Natural killer cell (primary cell): ENCODE measurements at places on chromosomes 4 and X. TPM values are rescaled to one million over a fixed set of nuclear protein-coding genes. Genes with fewer than 3 reads are reported as not detected.
A peak's percentile ranks its signal among the peaks of the same experiment; 100 is the strongest.

The CDKL2 gene
- 0.19 TPM for total RNA-seq

The CT45A2 gene
- not detected for total RNA-seq

The PRR32 gene
- not detected for total RNA-seq

The OTUD4 gene
- total RNA-seq, result 73.3 TPM

The HAUS7 gene
- 27.4 TPM for total RNA-seq

The UBE2A gene
- 91.0 TPM for total RNA-seq

The GPR119 gene
- not detected for total RNA-seq

The TMPRSS11F gene
- not detected for total RNA-seq

The DACH2 gene
- not detected for total RNA-seq

The CFAP99 gene
- not detected for total RNA-seq

The CLDN34 gene
- not detected for total RNA-seq

The XAGE1A gene
- not detected for total RNA-seq

- H3K36me3 ChIP-seq, result no peaks in the 10 kb centered on the region
- H3K4me3 ChIP-seq, result no peak overlapping the region
- H3K27ac ChIP-seq, result no peak overlapping the region
- no peaks in the 10 kb centered on the region for H3K27me3 ChIP-seq
- H3K4me1 ChIP-seq, result no peaks in the 10 kb centered on the region
- no peak for DNase-seq
These were observed 3.4 kb downstream of the TENM3 start for GRCh38 chr4:182246401-182247205.

DNA sequence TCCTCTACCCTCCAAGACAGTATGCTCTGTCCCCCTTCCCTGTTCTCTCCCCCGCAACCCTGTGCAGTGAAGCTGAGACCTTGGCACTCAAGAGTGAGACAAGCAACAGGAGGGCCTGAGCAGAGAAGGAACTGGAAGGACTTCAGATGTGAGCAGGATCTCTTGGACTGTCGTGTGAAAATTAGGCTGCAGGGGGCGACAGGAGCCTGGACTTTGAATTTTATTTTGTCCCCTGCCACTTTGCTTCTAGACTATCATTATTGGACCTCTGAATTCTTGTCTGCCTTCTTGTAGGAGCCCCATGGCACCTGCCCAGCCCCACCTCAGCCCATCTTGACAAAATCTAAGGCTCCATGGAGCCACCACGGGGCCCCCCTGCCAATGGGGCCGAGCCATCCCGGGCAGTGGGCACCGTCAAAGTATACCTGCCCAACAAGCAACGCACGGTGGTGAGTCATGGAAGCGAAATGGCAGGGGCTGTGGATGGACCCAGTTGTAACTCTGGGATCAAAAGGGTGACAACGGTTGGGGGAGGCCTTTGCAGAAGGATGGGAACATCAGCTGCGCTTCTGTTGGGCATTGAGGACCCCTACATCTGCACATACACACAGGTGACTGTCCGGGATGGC is 1.7 kb downstream of the ARAF start:
- no peak overlapping the region for H3K4me3 ChIP-seq
- DNase-seq, result peak; percentile 46
- peaks cover 37% of the 10 kb centered on the region for H3K36me3 ChIP-seq

GRCh38 chr4:70559211-70559830 is 32.7 kb upstream of the AMBN start:
- peak; percentile 61 for DNase-seq
- no peaks in the 10 kb centered on the region for H3K36me3 ChIP-seq
- H3K4me1 ChIP-seq, result no peaks in the 10 kb centered on the region

DNA sequence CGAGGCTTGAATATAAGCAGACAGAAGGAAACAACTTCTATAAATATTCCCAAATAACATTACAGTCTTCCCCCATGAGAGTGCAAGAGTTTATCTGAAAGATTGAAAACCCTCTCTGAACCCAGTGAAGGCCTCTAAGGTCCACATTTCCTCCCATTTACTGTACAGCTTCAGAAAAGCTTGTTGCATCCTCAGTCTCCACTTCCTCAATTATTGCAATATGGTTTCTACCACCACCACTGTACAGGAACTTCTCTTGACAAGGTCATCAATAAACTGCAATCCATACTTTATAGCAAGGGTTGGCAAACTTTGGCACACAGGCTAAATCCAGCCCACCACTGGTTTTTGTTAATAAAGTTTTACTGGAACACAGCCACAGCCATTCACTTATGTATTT is 239.0 kb downstream of the THOC2 start:
- no peak overlapping the region for H3K4me3 ChIP-seq
- no peaks in the 10 kb centered on the region for H3K4me1 ChIP-seq
- no peaks in the 10 kb centered on the region for H3K27me3 ChIP-seq
- no peaks in the 10 kb centered on the region for H3K36me3 ChIP-seq

DNA sequence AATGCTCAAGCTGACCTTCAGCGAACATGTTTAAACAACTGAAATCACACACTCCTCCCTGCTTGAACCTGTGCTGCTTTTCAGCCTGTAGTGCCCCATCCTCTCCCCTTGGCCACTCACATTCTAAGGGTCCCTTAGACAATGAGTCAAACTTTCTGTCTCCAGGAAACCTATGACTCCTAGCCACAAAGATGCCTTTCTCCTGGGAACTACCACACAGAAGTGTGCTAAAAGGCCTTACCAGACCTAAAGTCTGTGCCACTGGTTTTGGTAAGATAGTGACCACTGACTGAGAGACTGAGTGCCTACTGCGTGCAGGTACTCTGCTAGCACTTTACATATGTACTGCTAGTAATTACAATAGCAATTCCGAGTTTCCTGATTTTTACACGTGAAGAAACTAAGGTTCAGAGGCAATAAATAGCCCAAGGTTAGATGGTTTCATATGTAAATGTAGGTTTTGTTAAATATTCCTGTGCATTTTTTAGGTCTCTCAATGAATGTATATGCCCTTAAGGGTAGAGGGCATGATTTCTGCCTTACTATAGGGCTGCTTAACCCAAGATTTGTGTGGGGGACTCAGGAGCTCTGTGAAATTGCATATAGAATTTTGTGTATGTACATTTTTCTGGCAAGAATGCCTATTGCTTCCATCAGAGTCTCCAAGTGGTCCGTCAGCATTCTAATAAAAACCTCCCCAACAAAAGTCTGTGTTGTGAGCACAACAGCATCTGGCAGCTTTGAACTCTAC is 71.1 kb downstream of the NSG1 start:
- peaks cover 18% of the 10 kb centered on the region for H3K4me1 ChIP-seq
- H3K27me3 ChIP-seq, result no peaks in the 10 kb centered on the region
- peaks cover 30% of the 10 kb centered on the region for H3K36me3 ChIP-seq
- DNase-seq, result no peak
- H3K27ac ChIP-seq, result no peak overlapping the region

DNA sequence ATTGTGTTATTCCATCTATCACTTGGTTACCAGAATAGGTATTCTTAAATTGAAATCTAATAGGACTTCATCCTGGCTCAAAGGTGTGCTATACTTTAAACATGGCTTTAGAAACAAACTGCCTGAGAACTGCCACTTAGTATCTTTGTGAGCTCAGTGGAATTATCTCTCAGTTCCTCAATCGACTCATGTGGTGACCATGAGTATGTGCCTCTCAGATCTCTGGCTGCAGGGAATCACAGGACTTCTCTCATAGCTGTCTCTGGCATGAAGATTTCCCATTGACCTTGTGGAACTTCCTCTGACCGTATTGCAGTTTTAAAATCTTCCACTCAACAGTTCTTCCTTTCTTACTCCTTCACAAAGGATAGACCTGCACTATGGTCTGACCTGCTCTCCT is 681.9 kb upstream of the BOD1L1 start:
- no peak overlapping the region for H3K4me3 ChIP-seq
- H3K4me1 ChIP-seq, result no peaks in the 10 kb centered on the region
- H3K27me3 ChIP-seq, result no peaks in the 10 kb centered on the region
- H3K36me3 ChIP-seq, result no peaks in the 10 kb centered on the region

GRCh38 chr4:75142850-75143249 is 209.9 kb downstream of the PARM1 start:
- no peak overlapping the region for H3K4me3 ChIP-seq
- DNase-seq, result no peak
- no peaks in the 10 kb centered on the region for H3K4me1 ChIP-seq

DNA sequence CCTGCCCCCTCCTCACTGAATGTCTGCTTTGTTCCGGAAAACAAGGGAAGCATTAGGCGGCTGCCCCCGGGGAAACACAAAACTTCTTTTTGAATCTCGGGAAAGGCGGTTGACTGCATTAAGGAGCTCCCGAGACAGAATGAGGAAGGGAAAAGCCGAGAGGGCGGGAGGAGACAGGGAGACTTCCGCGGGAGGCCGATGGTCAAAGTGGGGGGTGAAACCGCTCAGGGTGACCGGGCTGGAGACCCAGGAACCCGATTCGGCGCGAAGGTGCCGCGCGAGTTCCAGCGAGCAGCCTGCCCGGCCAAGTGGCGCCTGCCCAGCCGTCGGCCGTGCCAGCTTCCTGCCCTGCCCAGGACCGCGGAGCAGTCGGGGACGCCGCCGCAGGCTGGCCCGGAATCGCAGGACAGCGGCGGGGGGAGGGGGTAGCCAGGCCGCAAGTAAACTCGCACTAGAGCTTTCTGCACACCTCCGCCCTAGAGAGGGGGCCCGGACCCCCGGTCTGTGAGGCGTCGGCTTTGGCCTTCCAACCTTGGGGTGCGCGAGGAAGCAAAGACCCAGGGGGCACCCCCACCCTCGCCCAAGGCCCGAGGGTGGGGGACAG is 55.1 kb upstream of the BCOR start:
- H3K4me3 ChIP-seq, result peak overlapping the region; percentile 37
- peaks cover 3% of the 10 kb centered on the region for H3K27me3 ChIP-seq
- no peaks in the 10 kb centered on the region for H3K36me3 ChIP-seq

- DNase-seq, result no peak
- no peak overlapping the region for H3K4me3 ChIP-seq
- H3K27ac ChIP-seq, result no peak overlapping the region
- no peaks in the 10 kb centered on the region for H3K27me3 ChIP-seq
- H3K36me3 ChIP-seq, result no peaks in the 10 kb centered on the region
These were observed 49.5 kb downstream of the STX18 start for GRCh38 chr4:4492161-4492847.

DNA sequence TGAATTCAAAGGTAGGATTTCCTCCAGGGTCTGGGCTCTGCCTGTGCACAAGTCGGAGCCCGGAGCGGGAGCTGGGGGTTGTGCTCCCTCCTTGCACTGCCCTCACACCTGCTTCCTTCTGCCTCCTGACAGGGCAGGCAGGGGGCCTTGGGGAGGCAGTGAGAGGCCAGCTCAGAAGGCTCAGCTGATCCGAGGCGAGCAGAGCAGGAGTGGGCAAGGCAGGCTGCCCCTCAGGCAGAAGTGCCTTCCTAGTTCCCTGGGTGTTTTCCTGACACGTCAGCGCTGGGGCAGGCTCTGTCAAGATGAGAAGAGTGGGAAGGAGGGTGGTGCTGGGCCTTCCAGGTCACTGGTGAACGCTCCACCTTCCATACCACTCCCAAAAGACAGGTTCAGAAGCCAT is 5.5 kb upstream of the IRAK1 start:
- H3K27me3 ChIP-seq, result no peaks in the 10 kb centered on the region
- H3K4me1 ChIP-seq, result peaks cover 12% of the 10 kb centered on the region
- no peak overlapping the region for H3K27ac ChIP-seq
- H3K36me3 ChIP-seq, result peaks cover 29% of the 10 kb centered on the region
- DNase-seq, result no peak

DNA sequence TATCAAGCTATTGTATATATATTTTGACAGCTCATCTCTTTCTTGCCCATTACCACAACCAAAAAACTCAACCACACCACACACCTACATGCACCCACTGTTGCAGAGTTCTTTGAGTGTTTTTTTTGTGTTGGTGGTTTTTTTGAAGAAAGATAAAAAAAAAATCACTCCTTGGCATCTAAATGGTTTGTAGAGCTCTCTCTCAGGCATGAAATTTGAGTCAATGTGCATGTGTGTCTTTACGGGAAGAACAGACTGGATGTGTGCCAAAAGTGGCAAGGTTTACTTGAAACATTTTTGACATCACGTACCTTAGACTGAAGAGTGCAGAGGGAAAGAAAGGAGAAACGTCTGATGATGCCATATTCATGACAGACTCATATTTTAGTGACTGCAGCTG is 154.2 kb downstream of the FHIP1A start:
- DNase-seq, result peak; percentile 33
- no peaks in the 10 kb centered on the region for H3K4me1 ChIP-seq
- H3K4me3 ChIP-seq, result no peak overlapping the region
- no peaks in the 10 kb centered on the region for H3K36me3 ChIP-seq
- H3K27me3 ChIP-seq, result peaks cover 10% of the 10 kb centered on the region

- DNase-seq, result no peak
- no peak overlapping the region for H3K27ac ChIP-seq
- no peak overlapping the region for H3K4me3 ChIP-seq
These were observed 42.3 kb upstream of the PPARGC1A start for GRCh38 chr4:23932186-23932585.

- DNase-seq, result no peak
- H3K27me3 ChIP-seq, result no peaks in the 10 kb centered on the region
- no peak overlapping the region for H3K4me3 ChIP-seq
- no peak overlapping the region for H3K27ac ChIP-seq
These were observed 369.2 kb upstream of the LCORL start for GRCh38 chr4:18390655-18391353.

- DNase-seq, result no peak
- H3K27ac ChIP-seq, result no peak overlapping the region
- no peaks in the 10 kb centered on the region for H3K27me3 ChIP-seq
- H3K36me3 ChIP-seq, result no peaks in the 10 kb centered on the region
- no peak overlapping the region for H3K4me3 ChIP-seq
- H3K4me1 ChIP-seq, result no peaks in the 10 kb centered on the region
These were observed 179.6 kb upstream of the RBPJ start for GRCh38 chr4:26141051-26141721.

DNA sequence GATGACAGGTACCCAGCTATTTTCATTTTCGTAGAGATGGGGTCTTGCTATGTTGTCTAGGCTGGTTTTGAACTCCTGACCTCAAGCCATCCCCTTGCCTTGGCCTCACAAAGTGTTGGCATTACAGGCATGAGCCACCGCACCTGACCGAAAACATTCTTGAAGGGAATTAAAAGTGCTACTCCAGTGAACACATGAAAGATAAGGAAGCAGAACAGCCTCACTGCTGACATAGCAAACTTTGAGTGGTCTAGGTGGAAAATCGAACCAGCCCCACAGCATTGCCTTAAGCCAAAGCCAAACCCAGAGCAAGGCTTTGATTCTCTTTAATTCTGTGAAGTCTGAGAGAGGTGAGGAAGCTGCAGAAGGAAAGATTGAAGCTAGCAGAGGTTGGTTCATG is 65.1 kb downstream of the KDM6A start:
- H3K36me3 ChIP-seq, result no peaks in the 10 kb centered on the region
- no peaks in the 10 kb centered on the region for H3K27me3 ChIP-seq
- H3K4me3 ChIP-seq, result no peak overlapping the region
- H3K27ac ChIP-seq, result no peak overlapping the region
- DNase-seq, result no peak
- no peaks in the 10 kb centered on the region for H3K4me1 ChIP-seq

GRCh38 chr4:89193843-89194242 is 82.5 kb downstream of the TIGD2 start:
- no peak for DNase-seq
- no peak overlapping the region for H3K27ac ChIP-seq
- peaks cover 2% of the 10 kb centered on the region for H3K27me3 ChIP-seq
- H3K36me3 ChIP-seq, result no peaks in the 10 kb centered on the region

GRCh38 chr4:186887291-186887700 is 163.6 kb upstream of the FAT1 start:
- H3K36me3 ChIP-seq, result no peaks in the 10 kb centered on the region
- no peaks in the 10 kb centered on the region for H3K4me1 ChIP-seq
- H3K4me3 ChIP-seq, result no peak overlapping the region

- H3K4me1 ChIP-seq, result peaks cover 21% of the 10 kb centered on the region
- H3K27ac ChIP-seq, result peak within 1 kb of the TSS; percentile 98
- H3K36me3 ChIP-seq, result peaks cover 11% of the 10 kb centered on the region
- DNase-seq, result peak; percentile 72
- H3K4me3 ChIP-seq, result peak within 1 kb of the TSS; percentile 93
These were observed at the start of the genes BRCC3, CMC4 and MTCP1 for GRCh38 chrX:155070975-155071693. Gene BRCC3 (plus strand): TSS chrX:155071508. CDS start chrX:155071528, 20 bp downstream. Gene CMC4 (minus strand): TSS chrX:155071136. CDS start chrX:155064023, 7,113 bp downstream. Gene MTCP1 (minus strand): TSS chrX:155071136. CDS start chrX:155066010, 5,126 bp downstream.

- no peaks in the 10 kb centered on the region for H3K27me3 ChIP-seq
- H3K36me3 ChIP-seq, result no peaks in the 10 kb centered on the region
- DNase-seq, result no peak
- no peak overlapping the region for H3K27ac ChIP-seq
These were observed 64.4 kb upstream of the UCP1 start for GRCh38 chr4:140633124-140633523.
